ENCODE measurements at places on chromosomes 4 and X. TPM values are rescaled to one million over a fixed set of nuclear protein-coding genes. Genes with fewer than 3 reads are reported as not detected.

DNA sequence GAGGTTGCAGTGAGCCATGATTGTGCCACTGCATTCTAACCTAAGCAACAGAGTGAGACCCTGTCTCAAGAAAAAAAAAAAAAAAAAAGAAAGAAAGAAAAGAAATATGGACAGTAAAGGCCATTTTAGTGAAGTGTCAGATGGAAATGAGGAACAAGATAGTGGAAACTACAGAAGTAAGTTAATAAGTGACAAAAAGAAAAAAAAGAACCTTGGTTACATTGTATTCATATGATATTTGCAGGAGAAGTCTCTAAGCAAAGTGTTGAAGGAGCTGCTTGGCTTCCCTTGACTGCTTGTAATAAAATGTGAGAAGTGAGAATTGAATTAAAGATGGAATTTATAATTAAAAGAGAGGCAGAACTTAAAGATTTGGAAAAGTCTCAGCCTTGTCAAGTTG is 73.2 kb downstream of the HOPX start:
- no peak for DNase-seq

GRCh38 chr4:10590896-10591295 is 93.7 kb downstream of the CLNK start:
- peak; percentile 79 for DNase-seq

DNA sequence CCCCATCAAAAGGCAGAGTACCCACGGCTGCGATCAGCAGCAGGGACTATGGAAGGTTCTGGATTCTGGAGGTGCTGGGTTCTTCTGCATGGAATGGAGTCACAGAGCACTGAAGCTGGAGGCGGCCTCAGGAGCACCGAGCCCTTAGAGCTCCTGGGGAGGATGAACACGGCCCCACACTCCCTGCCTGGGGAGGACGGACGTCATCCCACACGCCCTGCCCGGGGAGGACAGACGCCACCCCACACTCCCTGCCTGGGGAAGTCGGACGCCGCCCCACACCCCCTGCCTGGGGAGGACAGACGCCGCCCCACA is 9.9 kb downstream of the LRPAP1 start:
- no peak for DNase-seq

Gene CXorf65
- not detected for total RNA-seq

GRCh38 chr4:186660403-186660802 is 63.3 kb downstream of the FAT1 start:
- DNase-seq = no peak

DNA sequence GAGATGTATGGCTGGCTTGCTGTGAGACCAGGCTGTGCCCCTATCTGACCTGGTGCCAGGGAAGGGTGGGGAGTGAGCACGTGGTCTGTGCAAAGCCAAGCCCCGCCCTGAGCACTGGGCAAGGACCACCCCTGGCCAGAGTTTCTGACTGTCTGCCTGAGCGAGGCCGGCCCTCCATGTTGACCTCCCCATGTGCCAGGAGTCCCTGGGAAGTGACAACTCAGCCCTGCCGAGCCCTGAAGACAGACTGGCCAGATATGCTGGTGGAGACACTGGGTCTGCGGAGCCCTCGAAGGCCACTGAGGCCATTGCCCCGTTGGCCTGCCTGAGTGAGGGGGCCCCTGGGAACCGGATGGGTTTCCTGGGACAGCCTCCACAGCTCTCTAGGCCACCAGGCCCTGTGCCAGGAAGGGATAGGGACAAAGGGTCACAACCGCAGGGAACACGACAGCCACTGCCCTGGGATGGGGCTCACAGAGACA is 7.1 kb upstream of the BGN start:
- DNase-seq = no peak
